ENCODE measurements at places on chromosomes 6 and 20.

DNA sequence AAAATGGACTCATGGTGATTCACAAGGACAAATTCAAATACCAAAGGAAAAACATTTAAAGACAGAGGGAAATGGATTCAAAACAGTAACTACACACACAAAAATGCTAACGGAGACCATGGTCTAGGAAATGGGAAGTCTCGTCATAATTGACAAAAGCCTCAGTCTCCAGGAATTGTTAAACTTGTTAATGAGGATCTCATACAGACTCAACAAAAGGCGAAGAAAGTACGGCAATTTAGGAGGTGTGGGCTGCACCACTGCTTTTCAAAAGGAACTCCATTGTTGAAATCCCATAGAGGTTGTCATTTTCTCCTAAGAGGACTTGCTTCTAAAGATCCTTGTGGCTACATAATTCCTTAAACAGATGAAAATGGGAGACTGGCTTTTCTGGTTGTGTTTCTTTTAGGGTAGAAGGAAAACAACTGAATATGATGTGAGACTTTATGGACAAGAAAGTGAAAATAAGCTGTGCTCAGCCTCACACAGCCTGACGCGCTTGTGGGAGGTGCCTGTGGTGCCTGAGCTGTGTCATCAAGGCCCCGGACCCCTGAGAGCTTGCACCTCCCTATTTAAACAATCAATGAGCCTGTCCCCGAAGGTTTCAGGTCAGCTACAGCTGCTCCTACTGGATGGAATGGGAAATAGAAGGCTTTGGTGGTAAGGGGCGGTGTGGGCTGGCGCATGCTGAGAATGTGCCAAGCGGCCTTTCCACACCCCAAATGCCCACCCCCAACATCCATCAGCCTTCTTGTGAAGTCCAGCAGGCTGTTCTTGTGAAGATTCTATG lies 2.5 kb upstream of the CLDN20 start:
- DNase-seq: no peak

- DNase-seq: no peak
These were observed 28.5 kb upstream of the CCR6 start for GRCh38 chr6:167094436-167094819.

DNA sequence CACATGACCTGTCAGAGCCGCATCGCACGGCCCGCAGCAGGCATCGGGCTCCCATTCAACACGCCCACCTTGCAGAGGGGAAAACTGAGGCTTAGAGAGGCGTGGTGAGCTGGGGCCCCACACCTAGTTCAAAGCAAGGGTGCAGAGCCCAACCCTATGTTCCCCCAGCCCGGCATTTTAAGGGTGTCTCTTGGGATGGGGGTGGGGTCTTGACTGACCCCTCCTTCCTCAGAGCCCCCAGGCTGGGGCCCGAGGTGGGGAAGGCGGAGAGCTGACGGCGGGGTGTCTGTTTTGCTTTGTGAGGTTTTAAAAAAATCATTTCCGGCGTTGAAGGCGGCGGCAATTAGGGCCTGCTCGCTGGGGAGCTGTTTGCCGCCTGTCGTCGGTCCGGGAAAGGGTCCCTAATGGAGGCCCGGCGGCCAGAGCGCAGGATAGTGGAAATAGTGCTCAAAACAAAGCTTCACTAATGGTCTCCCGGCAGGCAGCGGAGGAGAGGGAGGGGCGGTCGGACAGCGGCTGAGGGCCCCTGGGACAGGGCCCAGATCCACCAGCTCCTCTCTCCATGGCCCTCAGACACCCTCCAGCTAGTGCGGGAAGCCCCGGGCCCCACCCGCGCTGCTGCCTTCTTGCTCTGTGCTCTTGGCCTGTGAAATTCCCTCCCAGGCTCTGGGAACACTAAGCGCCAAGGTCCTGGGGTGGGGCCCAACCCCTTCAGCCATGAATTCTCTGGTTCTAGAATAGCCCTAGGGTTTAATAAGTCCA lies 11.9 kb downstream of the VSTM2L start:
- DNase-seq: no peak

GRCh38 chr6:133969921-133970295 lies 16.9 kb downstream of the TBPL1 start:
- DNase-seq: no peak

DNA sequence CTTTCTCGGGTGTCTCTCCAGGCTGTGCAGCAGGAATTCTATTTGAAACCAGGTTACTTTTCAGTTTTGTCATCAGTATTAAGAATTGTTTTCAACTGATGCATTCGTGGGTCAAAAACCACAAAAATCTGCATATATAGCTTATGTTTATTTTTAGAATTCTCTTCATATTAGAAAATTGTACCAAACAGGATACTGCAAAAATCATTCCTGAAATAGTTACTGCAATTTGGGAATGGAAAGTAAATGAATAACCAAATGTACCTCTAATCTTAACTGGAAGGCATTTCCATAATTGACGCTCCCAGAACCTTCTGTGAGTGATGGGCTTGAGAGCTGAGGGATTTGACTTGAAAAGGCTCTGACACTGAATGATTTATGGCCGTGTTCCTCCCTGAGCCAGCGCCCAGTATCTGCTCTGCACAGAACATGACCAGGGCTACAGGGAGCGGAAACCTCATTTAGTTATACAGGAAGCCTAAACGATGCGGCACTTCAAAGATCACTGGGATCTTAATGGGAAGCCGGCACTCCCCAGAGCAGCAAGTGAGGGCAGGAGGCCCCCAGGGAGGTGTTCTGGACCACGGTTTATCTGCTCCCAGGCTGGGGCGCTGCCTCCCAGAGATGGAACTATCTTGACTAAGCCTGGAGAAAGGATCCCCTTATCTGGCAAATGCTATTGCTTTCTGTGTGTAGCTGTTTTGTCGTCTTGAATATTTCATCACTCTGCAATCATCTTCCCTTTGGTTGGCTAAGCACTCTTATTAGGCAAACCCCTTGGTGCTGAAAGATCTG lies 446.0 kb downstream of the QKI start:
- DNase-seq: no peak

- no peak for DNase-seq
These were observed 12.0 kb downstream of the TTI1 start for GRCh38 chr20:38021087-38021772.

DNA sequence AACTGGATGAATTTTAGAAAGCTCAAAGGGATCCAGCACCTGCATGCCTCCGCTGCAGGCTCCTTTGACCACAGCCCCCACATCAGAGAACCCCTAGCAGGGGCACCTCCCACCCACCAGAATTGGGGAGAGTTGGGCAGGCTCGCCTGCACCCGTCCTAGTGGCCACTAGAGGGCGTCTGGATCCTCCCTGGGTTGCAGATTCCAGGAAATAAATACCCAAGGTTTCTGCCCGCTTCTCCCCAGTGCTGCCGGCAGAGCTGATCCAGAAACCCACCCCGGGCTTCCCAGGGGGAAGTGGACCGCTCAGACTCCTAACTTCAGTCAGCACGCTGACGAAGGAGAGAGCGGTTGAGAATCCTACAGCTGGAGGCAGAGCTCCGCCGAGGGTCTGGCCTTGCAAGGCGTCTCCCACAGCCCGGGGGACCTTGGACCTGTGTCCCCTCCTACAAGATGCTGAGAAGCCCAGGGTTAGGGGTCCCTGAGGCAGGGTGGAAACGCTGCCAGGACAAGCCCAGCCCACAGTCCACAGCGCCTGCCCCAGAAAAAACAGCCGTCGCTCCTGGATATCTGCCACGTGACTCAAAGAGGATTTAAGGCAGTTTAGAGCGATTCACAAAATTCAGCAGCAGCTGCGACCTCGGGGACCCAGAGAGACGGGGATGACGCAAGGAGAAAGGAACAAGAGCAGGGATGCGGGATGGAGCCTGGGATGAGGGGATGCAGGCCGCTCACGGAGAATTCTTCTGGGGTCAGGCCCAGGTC lies 32.6 kb upstream of the PHACTR3 start:
- DNase-seq: peak; percentile 3

- no peak for DNase-seq
These were observed 85.8 kb upstream of the ARMC2 start for GRCh38 chr6:108762394-108762793.

- no peak for DNase-seq
These were observed 69.4 kb downstream of the BACH2 start for GRCh38 chr6:90227213-90227612.

Data from glomerular endothelial cell (primary cell).